ENCODE measurements at places on chromosomes 12 and 14. TPM values are rescaled to one million over a fixed set of nuclear protein-coding genes. Genes with fewer than 3 reads are reported as not detected.
A peak's percentile ranks its signal among the peaks of the same experiment; 100 is the strongest.

- no peak for DNase-seq
Measured at GRCh38 chr12:39287817-39288216, 155.1 kb downstream of the KIF21A start.

DNA sequence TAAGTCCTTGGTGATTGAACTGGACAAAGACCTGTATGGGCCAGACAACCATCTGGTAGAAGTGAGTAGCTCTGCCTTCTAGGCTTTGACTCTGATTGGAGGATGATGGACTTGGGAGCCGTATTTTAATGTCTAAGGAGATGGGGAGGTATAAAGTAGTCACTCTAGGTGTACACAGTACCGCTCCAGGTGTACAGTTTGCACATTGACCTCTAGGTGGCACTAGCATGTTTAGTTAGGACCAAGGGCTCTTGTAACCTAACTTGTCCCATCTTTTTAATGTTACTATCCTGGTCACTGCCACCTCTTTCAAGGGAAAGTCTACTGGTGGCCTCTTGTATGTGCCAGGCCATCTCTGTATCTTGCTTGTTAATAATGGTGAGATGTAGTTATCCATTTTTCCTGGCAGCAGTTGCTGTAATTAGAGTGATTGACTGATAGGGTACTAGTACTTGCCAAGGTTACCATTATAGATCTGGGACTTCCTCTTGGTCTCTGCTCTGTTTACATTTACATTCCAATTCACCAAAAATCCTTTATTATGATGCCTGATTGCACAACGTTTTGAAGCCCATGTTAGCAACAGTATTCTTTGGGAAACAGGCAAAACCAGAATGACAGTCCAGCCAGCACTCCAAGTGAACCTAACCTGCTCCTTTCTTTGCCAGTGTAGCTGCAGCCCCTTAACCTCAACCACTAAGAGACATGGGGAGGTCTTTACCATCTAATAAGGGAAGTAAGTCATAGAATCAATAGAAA lies 3.6 kb downstream of the SMARCD1 start:
- peak; percentile 80 for DNase-seq

GRCh38 chr14:96926001-96926400 lies 128.8 kb downstream of the VRK1 start:
- no peak for DNase-seq

DNA sequence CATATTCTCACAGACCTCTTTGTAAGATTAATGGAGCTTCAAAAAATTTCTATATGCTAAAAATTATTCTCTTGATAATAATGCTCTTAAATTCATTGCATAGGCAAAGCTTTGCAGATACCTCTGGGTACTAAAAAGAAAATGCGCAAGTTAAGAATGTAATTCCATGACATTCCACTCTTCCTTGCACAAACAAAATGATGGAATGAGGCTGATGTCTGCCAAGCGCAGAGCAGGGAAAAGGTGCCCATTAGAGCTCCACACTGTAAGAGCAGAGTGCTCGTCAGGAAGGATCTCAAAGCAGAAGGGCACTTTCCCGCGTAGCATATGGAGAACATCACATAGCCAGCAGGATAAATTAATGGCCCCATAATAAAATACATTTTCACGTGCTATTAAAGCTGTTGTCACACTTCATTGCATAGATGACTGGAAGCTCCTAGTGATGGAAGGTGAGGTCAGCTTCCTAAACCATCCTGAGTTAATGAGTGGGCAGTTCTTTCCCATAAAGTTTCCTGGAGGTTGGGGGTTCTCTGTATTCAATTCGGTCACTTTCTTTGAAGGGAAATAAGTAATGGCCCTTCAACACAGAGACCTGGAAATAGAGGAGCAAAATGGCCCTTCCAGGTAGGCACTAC lies 1058.9 kb downstream of the GALC start:
- DNase-seq = no peak

DNA sequence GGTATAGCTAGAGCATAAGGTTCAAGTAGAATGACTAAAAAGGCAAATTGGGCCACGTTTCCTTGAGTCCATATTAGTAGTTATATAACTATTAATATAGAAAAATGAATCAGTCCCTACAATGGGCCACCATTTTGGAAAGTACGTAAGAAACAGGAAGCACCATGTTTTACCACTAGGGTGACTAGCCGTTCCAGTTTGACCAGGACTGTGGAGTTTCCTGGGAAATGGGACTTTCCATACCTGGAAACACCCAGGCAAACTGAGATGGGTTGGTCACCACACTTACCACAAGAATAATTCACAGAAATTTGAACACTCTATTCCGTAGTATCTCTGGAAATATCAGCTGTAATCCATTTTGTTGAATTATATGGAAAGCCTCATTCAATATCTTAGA lies 2.1 kb upstream of the MAGOHB start:
- no peak for DNase-seq

- no peak for DNase-seq
Measured at GRCh38 chr12:49225576-49226166, 36.8 kb upstream of the TUBA1A start.

DNA sequence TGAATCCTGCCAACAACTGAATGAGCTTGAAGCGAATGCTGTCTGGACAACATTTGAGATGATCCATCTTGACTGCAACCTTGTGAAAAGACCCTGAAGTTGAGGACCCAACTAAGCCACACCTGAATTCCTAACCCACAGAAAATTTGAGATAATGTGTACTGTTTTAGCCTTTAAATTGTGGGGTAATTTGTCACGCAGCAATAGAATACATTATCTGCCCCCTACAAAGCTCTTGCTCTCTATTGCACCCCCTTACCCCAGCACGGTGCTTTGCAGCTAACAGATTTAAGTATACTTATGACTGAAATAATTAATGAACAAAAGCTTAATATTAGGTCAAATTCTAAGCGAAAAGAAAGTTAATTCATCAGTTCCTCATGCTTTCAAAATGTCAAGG lies 1.6 kb downstream of the POLE2 start:
- DNase-seq = no peak

DNA sequence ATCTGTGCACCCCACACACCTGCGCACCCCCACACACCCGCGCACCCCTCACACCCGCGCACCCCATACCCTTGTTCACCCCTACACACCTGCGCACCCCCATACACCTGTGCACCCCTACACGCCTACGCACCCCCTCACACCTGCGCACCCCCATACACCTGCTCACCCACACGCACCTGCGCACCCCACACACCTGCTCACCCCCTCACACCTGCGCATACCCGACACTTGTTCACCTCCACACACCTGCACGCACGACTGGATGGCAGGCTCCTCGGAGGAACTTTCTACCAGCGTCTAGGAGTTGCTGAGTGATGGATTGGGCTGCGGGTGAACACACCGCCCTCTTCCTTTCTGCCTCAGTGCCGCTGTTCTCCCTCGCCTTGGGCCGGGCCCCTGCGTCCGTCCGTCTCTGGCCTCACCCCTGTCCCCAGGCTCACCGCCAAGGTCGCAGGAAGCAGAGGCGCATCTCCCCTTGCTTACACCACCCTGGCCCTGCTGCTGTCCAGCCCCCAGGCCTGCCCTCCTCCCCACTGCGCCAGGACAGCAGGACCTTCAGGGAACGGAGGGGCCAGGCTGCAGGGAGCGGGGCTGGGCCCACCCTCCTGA lies 20.7 kb upstream of the TMEM106C start:
- no peak for DNase-seq

- no peak for DNase-seq
Measured at GRCh38 chr14:58712357-58712756, 74.6 kb downstream of the DACT1 start.

- no peak for DNase-seq
Measured at GRCh38 chr14:100441271-100441947, 118.3 kb downstream of the SLC25A47 start.

GRCh38 chr12:60231303-60231702 lies 635.5 kb downstream of the SLC16A7 start:
- DNase-seq = peak; percentile 11

GRCh38 chr12:47753021-47754001 lies 5.4 kb downstream of the RAPGEF3 start:
- DNase-seq = no peak

GRCh38 chr14:51392416-51392815 lies 152.4 kb downstream of the TMX1 start:
- no peak for DNase-seq

EGLN3 gene
- total RNA-seq = 65.0 TPM

CLEC12A gene
- total RNA-seq = not detected

WNT5B gene
- 73.8 TPM for total RNA-seq

PYGL gene
- total RNA-seq = 63.0 TPM

ALKBH2 gene
- 18.5 TPM for total RNA-seq

MORN3 gene
- 0.19 TPM for total RNA-seq

All from neural progenitor cell (in vitro differentiated cells).